Nasal cavity respiratory epithelium epithelial cell of viscerocranial mucosa (primary cell): ENCODE measurements at places on chromosomes 11 and 22. TPM values are rescaled to one million over a fixed set of nuclear protein-coding genes. Genes with fewer than 3 reads are reported as not detected.

FDX1 gene
- 8.9 and 12.1 TPM in 2 replicates for total RNA-seq

TREH gene
- total RNA-seq: not detected in 2 replicates

LRRC4C gene
- not detected in 2 replicates for total RNA-seq

SCT gene
- not detected in 2 replicates for total RNA-seq

DHCR7 gene
- 56.7 and 68.2 TPM in 2 replicates for total RNA-seq

YPEL4 gene
- total RNA-seq: under 0.01 and 0.07 TPM in 2 replicates

KLHL35 gene
- 0.57 and 0.68 TPM in 2 replicates for total RNA-seq

HEPN1 gene
- total RNA-seq: not detected in 2 replicates

PANX1 gene
- 50.9 and 80.4 TPM in 2 replicates for total RNA-seq

CCDC15 gene
- total RNA-seq: 1.00 and 3.1 TPM in 2 replicates

LIF gene
- total RNA-seq: 0.68 and 6.1 TPM in 2 replicates

DEFB131B gene
- total RNA-seq: not detected in 2 replicates

MYBPC3 gene
- total RNA-seq: not detected in 2 replicates

PANX2 gene
- total RNA-seq: 0.68 and 1.4 TPM in 2 replicates

FLRT1 gene
- total RNA-seq: 0.14 and 0.34 TPM in 2 replicates

CDHR5 gene
- not detected in 2 replicates for total RNA-seq

DENND6B gene
- 0.68 and 2.3 TPM in 2 replicates for total RNA-seq

PNPLA3 gene
- 2.7 and 3.5 TPM in 2 replicates for total RNA-seq

PLAAT5 gene
- not detected in 2 replicates for total RNA-seq
